Activated T-helper 2 cell treated with anti-CD3 and anti-CD28 coated beads, Interferon-gamma antibody, Interleukin-2, Interleukin-4, amounts not matched to agents 10 μg/mL and 5 μg/mL and 100 μg/mL, durations not matched to agents 14 hours and 24 hours and 36 hours (primary cell): ENCODE measurements at places on chromosomes 5 and 9. TPM values are rescaled to one million over a fixed set of nuclear protein-coding genes. Genes with fewer than 3 reads are reported as not detected.

- DNase-seq: no peak
Measured at GRCh38 chr5:135242866-135243555, 156.0 kb downstream of the MACROH2A1 start.

ZNF366 gene
- not detected in 2 replicates for total RNA-seq

SLC6A3 gene
- not detected in 2 replicates for total RNA-seq

MARCOL gene
- total RNA-seq: not detected in 2 replicates
